ENCODE measurements at places on chromosomes 16 and 17.

DNA sequence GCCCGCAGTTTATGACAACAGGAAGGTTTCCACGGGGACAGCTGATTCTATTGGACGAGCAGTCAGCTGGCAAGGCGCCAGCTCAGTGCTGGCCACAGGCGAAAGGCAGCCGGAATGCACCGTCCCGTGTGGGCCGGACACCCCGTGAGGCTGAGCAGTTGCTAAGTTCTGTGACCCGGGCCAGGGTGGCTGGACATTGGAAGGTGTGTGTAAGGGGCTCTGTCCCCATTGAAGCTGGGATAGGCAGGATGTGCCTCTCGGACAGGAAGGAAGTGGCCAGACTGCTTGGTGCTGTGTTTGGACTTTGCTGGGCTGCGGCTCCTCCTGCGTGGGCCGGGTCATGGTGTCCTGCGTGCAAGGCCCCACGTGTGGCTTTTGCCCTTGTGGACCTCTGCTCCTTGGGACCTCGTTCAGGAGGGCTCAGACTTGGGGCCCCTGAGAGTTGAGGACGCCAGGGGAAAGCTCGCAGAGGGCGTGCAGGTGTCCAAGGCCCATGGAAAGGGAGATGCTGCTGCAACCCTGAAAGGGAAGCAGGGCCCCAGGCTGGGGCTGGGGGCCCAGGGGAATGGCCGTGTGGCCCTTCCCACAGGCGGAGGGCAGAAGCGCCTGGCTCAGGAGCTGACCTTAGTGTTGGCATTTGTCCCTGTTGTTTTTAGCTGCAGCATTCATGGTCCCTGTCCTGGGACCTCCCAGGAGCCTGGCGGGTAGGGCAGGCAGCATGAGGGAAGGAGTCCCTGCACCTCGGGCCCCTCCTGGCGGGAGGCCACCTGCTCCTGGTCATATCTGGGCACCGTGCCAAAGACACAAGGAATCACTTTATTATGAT, 10.0 kb downstream of the BAIAP2 start:
- no peak for DNase-seq

GRCh38 chr17:17514361-17514992, 18.3 kb upstream of the RASD1 start:
- DNase-seq = no peak

DNA sequence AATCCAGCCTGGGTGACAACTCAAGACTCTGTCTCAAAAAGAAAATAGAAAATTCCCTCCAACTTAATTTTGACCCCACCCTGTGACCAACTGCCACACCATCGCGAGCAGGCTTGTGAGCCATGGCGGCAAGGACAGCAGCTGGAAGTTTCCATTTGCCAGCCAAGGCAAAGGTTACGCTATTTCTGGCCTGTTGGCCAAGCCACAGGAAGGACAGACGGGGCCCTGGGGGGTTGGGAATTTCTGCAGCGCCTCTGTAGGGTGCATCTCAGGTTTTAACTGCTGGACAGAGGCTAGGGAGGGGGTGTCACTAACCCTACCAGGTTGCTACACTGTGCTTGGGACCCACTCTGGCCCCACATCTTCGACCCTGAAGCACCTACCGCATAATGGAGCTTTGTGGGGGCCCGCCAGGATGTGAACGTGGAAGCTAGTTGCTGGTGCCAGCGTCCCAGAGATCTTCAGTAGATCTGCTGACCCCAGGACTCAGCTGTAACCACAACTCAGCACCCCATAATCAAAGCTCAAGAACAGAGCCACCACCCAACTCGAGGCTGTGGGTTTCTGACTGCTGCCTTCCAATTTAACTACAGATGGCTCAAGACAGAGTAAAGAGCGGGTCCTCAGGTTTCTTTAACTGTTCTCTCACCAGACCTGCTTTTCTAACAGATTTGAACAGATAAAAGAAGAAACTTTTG, 10.9 kb downstream of the KIFC3 start:
- no peak for DNase-seq

GRCh38 chr17:42325026-42325425, 36.7 kb downstream of the STAT5A start:
- DNase-seq = no peak

- DNase-seq = no peak
Measured at GRCh38 chr17:70034158-70034557, 40.9 kb upstream of the KCNJ16 start.

- peak; percentile 43 for DNase-seq
Measured at GRCh38 chr17:3964203-3965117, at the start of gene ATP2A3. Gene ATP2A3 (minus strand): TSS chr17:3964437. CDS start chr17:3964291, 146 bp downstream.

- DNase-seq = no peak
Measured at GRCh38 chr16:9372934-9373890, 281.8 kb downstream of the HAPSTR1 start.

DNA sequence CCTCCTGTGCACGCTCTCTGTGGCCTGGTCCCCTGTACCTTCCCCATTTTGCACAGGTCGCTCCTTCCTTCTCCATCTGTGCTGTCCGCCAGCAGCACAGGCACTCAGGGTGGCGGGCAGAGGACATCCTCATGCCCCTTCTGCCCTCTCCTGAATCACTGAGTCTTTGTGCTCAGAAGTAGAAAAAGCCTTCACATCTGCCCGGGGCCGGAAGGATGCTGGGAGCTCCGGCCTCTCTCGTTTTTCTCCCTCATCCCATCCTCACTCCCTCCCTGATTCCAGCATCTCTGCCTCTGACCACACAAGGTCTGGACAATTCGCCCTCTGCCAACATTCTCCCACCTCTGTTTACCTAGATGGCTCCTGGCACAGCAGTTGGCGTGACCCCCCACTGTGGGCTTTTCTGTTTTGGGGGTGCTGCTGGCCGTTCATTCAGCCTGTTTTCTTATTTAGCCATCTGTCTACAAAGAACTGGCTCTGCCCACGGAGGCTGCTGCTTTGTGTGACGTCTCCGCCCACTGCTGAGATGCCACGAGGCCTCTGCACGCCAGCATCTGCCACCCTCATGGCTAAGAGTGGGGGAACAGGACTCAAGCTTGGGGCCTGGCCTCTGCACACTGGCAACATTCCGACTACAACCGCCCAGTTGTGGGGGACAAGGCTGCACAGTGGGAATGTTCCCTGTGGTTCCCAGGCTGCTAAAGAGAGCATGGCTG, 36.7 kb downstream of the SEC14L5 start:
- DNase-seq = no peak

- no peak for DNase-seq
Measured at GRCh38 chr17:17181666-17182597, 24.2 kb downstream of the PLD6 start.

DNA sequence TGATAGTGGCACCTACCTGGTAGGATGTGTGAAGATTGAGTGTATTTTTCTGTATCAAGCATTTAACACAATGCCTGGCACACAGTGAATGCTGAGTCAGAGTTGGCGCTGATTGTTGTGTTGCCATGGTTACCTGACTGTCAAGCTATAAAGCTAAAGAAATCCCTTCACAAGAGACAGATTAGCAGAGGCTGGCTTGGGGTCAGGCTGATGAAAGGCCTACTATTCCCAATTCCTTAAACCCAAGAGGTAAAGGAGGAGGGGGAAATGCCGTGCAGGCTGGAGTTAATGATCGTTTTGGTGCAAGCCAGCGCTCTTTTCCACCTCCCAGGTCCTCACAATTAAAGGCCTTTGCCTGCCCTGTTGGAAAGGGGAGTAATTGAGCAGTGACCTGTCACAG, 5.9 kb downstream of the CLEC19A start:
- DNase-seq = no peak

DNA sequence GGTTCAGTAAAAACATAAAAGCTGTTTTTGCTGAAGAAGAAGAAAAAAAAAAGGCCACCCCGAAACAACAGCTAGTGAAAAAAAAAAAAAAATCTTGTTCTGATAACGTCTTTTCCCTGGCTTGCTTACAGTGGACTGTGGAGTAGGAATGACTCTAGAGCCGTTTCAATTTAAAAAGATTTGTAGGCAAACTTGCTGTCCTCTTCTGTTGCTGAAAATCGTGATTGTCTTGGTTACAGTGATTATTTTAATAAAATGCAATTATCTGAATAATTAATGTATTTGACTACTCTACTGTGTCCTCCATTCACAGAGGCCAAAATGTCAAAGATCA, 190.6 kb upstream of the TBX2 start:
- DNase-seq = no peak

DNA sequence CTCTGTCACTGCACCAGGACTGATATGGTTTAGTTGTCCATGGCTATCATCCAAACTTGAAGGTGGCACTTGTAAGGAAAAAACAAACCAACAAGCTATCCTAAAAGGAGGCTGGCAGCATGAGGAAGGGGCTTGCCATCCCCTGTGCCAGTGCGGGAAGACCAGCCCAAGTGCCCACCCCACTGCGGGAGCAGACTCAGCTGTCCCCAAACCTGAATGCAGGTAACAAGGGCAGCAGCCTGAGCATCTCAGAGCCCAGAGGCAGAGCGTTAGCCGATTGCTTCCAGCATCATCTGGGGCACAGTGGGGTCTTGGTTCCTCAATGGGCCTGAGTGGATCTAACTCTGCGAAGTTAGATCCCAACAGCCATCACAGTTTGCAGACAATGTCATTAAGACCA, 29.2 kb upstream of the C16orf78 start:
- DNase-seq = no peak

GRCh38 chr17:74759941-74760340, 11.5 kb downstream of the NHERF1 start:
- DNase-seq = no peak

DNA sequence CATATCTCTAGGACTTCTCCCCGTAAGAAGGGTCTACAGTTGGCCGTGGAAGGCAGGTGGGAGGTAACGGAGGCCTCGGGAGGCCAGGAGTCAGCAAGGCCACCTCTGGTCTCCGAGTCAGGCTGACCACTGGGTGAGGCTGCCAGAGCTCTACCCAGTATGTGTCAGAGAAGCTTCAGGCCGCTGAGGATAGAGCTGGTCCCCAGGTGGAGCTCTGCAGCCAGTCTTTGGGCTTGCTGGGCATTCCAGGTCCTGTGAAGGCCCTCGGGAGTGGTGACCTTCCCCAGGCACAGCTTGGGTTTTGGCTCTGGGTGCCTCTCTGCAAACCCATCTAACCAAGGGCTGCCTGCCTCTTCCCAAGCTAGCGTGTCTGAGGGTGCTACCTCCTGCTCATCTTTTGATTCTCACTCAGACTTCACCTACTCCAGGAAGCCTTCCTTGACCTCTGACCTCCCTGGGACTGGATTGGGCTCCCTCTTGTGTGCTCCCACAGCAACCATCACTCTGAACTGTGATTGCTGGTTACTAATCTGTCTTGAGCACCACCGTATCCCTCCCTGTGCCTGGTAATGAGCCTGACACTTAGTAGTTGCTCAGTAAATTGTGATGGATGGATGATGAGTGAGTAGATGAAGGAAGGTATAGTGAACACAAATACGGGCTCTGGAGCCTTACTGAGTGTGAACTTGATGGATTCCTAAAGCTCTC, 22.3 kb downstream of the RHBDL3 start:
- DNase-seq = no peak

- no peak for DNase-seq
Measured at GRCh38 chr17:29214215-29215146, 32.2 kb upstream of the CRYBA1 start.

GRCh38 chr16:82625066-82625968, 1.5 kb upstream of the CDH13 start:
- DNase-seq = no peak

- DNase-seq = peak; percentile 32
Measured at GRCh38 chr16:30395155-30395991, at the start of gene ZNF48. Gene ZNF48 (plus strand): TSS chr16:30395420. CDS start chr16:30395795, 375 bp downstream.

DNA sequence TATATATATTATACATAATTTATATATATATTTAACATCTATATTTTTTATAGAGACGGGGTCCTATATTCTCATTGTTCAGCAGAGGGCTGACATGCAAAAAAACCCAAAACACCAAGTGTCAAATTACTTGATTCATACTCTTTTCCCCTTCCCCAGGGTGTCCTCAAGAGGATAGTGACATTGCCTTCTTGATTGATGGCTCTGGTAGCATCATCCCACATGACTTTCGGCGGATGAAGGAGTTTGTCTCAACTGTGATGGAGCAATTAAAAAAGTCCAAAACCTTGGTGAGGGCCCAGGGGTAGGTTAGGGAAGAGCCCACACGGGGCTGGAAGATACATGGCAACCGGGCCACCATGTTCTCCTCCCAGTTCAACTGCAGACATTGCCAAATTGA, 11.0 kb downstream of the ITGAM start:
- no peak for DNase-seq

DNA sequence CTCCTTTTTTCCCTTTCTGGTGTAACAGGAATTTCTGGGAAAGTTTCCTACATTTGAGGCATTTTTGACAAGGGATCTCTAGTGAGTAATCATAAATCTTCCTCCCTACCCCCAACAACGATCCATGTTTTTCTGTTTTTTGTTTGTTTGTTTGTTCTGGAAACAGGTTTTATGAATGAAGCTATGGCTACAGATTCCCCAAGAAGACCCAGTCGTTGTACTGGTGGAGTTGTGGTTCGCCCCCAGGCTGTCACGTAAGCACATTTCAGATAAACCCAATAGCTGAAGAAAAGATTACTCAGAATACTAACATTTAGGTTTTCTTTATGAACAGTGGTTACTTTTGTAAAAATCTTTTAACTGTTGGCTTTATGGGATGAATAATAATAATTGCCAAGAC, 1.6 kb downstream of the BCAS3 start:
- DNase-seq = no peak

GRCh38 chr17:7561589-7562207, at the start of gene SENP3:
Gene SENP3 (plus strand): TSS chr17:7561919. CDS start chr17:7563077, 1,158 bp downstream.
- DNase-seq = peak; percentile 88

GRCh38 chr17:73485130-73485529, 159.1 kb downstream of the SDK2 start:
- DNase-seq = no peak

GRCh38 chr16:87046235-87046634, 271.0 kb downstream of the C16orf95 start:
- DNase-seq = no peak

DNA sequence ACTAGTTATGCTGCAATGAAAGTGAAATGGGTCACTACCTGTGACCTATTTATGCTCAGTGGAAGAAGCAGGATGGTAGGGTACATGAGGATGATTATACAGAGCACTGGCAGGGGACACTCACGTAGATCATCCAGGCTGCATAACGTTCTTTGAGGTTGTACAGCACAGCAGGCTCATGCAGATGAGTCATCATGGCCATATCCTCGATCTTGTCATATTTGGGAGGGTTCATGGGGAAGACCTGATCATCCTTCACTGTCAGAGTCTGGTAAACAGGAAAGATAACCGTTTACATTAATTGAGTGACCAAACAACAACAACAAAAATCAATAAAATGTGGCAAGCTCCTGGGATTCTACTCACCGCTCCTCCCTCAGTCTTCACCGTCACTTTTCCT, 2.1 kb downstream of the MYH2 start:
- DNase-seq = no peak

DNA sequence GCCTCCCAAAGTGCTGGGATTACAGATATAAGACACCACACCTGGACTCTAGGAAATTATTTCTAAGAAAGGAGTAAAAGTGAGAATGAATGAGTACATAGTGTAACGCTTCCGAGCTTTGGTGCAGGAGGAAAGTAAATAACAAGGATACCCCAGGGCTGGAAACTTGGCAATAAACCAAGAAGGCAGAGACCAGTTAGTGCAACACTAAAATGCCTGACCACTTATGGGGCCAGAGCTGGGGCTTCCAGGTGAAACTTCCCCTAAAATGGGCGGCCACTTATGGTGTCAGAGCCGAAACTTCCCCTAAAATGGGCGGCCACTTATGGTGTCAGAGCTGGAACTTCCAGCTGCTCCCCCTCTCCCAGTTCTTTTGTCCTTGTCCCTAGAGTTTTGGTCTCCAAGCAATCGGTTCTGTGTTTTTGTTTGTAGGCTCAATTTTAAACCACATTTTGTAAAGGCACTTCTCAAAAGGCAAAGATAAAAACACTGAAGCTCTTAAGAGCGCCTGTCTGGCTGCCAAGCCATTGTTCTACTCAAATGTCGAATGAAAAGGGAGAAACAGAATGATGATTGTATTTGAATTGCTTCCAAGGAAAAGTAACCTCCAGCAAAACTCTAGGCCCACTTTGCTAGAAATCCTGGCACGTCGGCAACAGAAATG, 63.9 kb downstream of the NXN start:
- no peak for DNase-seq
